ENCODE measurements at places on chromosomes 4 and X.

DNA sequence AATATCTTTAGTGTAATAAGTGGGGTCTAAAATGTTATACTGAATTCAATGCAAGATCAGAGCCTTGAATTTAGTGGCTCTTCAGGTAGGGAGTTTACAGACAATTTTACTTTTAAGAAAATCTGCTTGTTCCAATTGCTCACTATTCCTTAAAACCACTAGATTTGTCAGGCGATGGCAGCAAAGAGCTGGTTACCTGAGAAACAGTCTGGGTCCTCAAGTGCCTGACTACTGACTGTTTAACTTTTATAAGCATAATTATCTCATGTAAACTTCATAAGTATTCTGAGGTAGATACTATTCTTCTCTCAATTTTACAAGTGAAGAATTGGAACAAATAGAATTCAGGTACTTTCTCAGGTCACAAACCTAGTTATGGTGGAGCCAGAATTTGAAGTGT, 84.3 kb downstream of the RRAGB start:
- DNase-seq: no peak

- no peak for DNase-seq
Observed at GRCh38 chrX:48509619-48510018, 827 bp downstream of the PORCN start.

DNA sequence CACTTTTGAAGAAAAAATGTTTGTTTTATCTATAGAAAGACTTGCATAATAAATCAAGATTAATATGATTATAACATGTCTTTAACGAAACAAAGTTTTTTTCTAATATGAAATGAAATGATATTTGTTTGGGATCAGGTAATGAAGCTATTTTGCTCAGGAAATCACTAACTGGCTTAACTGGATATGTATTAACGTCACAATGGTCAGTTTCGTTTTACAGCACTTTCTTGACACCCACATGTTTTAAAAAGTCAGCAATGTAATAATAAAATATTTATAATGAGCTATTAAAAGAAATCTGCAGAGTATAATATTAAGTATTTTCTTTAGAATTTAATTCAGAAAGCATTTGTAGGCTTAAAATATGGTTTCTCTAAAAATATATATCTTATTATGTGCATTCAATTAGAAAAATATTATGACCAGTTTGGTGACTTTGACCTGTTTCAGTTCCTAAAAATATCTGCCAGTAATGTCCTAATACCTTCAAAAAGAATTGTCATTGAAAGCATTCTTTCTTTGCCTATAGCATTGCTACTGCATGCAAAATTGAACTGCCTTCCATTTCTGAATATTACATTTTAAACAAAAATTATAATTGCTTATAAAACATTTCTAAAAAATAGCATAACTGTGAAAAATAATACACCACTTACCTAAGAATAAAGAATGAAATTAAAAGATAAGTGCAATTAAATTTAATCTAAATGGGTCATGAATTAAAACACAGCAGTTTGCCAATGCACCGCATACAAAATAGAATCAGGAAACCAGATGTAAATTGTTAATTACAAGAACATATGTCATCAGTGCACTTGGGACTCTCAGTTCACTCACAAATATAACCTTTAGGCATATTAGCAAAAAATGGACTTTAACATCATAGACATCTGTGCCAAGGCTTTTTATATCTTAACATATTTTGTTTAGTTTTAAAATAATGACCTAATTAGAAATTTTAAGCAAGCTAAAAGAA, 31.6 kb downstream of the TIGD2 start:
- no peak for DNase-seq

- DNase-seq: peak; percentile 62
Observed at GRCh38 chrX:153459986-153460385, 10.4 kb downstream of the HAUS7 start.

GRCh38 chr4:56762484-56763250, 58.8 kb downstream of the SPINK2 start:
- DNase-seq: no peak

GRCh38 chr4:185217408-185217975, 8.1 kb downstream of the SNX25 start:
- no peak for DNase-seq

DNA sequence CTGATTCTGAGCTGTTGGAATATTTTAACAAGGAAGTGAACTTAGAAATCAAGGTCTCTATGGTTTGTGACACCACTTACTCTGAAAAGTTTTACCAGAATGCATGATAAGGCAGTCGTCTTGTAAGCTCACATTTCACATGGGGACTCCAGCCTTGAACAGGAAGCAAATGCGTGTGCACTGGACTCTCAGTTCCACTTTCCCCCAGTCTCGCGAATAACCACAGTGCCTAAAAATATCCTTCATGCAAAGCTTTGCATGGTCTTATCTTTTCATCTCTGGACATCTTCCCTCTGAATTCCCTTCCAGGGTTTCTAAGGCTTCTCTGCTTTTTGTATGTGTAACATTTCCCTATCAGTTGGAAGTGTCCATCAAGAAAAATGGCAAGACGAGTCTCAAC, 581.8 kb downstream of the NLGN4X start:
- DNase-seq: no peak

DNA sequence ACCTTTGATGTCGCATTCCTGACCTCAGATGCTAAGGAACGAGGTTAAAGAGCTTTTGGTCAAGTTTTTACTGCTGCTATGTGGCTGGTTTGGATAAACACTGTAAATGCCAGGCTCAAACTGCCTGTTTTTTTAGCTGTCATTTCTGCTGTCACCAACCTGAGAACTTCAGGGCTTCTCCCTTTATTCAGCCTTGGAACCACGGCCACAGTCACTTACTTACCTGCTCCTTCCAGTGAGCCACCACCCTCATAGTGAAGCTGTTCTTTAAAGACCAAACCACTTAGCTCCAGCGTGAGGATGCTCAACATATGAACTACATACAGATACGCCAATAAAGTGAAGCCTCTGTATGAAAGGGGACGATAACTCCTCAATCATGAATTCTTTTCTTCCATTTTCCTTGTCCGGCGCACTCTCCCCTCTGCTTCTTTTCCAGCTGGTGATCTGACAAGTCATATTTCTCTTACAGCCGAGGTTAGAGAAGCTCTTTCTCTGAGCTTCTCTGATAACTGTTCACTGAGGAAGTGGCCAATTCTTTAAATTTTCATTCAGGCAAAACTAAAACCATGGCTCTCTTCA, 152.8 kb upstream of the ANK2 start:
- DNase-seq: no peak

DNA sequence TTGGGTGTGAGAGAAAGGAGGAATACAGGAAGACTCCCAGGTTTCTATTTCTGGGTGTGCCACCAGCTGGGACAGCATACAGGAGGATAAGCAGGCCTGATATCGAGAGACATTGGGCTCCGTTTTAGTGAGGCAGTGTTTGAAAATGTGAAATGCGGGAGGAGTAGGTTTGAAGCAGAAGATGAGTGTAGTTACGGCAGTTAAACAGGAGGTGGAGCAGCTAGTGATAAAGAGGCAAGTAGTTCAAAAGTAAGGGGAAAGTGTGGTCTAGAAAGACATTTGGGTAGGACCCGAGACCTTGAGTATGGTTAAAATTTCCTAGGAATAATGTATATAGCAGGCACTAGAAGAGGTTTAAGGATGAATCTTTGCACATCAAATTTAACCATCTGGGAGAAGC, 42.4 kb downstream of the DCUN1D4 start:
- peak; percentile 2 for DNase-seq

GRCh38 chrX:22424122-22424915, 151.6 kb downstream of the CBLL2 start:
- DNase-seq: no peak

- no peak for DNase-seq
Observed at GRCh38 chr4:112146502-112146813, 1.2 kb downstream of the FAM241A start.

GRCh38 chr4:87213421-87214075, 6.9 kb downstream of the KLHL8 start:
- DNase-seq: peak; percentile 31

DNA sequence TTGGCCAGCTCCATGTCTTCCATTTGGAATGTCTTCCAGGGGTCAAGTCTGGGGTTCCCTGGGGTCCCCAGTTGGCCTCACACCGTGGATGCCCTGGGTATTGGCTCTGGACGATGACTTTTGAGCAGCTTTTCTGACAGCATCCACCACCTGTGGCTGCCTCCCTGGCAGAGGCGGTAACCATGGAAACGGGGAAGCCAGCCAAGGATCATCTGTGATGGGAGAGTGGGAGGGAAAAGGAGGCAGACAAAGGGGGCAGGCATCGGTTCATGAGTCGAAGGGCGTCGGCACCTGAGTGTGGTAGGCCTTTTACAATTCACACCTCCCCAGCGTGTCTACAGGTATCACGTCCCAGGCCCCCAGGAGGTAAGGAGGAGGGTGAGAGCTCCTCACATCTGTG, 152.2 kb downstream of the ASMT start:
- no peak for DNase-seq

Data from M059J (cell line).